Nucleus accumbens (tissue), 56 donors: ENCODE measurements at places on chromosomes 4 and X.

- DNase-seq = no peak
Measured at GRCh38 chrX:49276671-49277534, 7.3 kb downstream of the PPP1R3F start.

DNA sequence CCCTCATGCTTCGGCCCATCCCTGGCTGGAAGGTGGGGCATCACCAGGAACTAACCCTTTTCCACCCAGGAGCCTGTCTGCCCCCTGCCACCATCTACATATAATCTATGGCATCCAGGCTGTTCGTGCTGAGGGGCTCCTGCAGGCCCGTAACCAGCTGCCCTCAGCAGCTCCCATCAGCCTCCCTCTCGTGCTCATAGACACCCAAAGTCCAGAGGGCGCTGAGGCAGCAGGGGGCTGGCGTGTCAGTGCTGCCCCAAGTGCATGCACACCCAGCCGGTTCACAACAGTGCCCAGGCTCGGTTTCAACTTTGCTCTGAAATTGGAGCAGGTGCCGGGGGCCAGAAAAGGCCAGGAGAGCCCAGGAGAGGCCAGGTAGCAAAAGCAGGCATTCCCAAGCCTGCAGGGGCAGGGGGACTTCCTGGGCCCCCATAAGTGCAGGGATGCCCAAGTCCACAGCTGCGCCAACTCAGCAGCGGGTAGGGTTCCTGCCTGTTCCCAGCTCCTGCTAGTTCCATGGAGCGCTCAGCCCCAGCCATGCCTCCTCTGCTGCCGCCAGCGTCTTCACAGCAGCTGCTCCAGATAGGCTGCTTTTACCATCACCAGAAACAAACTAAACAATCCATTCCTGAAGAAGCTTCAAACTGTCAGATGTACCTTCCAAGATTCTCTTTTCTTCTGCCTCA, 558.2 kb upstream of the GNPDA2 start:
- no peak for DNase-seq

DNA sequence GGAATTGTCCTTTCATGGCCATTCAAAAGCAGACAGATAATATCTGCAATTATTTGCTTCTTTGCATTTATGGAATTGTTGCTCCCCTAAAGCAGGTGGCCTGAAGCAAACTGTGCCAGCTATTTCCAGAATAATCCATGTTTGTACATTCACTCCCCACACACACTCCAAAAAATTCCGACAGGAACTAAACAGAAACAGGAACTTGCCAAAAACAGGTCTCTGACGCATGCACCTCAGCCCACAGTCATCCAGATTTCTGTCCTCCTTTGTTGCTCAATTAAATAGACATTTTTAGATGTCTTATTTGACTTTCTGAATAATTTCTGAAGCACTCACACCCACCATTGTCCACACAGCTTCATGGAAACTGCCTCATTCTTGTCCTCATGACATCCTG, 71.5 kb upstream of the EDNRA start:
- DNase-seq = no peak

- DNase-seq = no peak
Measured at GRCh38 chrX:2741386-2741785, 10.5 kb upstream of the XG start.

- no peak for DNase-seq
Measured at GRCh38 chr4:1226144-1226481, 22.8 kb downstream of the CTBP1 start.

- no peak for DNase-seq
Measured at GRCh38 chr4:14568351-14568750, 433.9 kb upstream of the CPEB2 start.

GRCh38 chr4:175807547-175807946, 4.5 kb downstream of the GPM6A start:
- no peak for DNase-seq

DNA sequence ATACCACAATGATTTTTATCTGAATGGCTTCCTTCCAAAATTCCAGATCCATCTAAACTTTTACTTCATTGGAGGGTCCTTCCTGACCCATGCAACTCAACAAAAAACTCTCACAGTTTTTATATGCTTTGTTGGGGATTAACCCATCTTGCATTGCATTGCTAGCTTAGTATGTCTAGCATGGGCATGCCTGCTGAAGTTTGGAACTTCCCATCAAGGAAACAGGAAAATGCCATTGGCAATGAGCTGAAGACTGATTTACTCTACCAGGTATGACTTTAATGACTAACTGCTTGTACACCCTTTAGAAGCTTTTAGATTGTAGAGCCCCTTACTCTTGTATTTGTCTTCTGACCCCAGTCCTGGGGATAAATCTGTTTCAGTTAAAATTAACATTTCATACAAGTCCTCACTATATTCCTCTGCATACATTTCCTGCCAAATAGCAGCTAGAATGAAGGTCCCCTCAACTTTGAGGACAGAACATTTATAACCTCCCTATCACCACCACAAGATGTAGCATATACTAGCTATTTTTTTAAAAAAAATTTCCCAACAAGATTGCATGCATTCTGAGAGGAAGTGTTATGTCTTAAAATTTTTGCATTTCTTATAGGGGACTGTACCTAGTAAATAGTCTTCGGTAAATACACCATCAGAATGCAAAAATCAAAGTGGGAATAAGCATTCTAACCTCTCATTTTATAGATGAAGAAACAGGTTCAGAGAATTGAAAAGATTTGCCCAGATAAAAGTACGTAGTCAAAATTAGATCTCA, 52.5 kb upstream of the ATXN3L start:
- no peak for DNase-seq

DNA sequence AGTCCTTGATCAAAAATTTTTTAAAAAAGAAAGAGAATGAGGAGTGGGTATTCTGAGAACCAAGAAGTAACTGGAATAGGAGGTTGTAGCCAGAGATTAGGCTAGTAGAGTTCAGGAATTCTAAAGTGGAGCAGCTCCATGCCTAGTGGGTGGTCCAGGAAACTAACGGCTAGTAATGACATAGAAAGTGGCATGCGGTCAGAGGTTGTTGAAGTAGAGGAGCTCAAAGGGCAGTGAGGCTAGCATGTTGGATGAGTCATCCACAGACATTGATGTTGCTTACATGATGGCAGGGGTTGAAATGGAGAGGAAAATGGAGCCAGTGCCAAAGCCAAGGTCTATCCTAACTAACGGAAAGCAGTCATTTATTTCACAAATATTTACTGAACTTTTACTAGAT, 42.1 kb downstream of the TEX13B start:
- no peak for DNase-seq

DNA sequence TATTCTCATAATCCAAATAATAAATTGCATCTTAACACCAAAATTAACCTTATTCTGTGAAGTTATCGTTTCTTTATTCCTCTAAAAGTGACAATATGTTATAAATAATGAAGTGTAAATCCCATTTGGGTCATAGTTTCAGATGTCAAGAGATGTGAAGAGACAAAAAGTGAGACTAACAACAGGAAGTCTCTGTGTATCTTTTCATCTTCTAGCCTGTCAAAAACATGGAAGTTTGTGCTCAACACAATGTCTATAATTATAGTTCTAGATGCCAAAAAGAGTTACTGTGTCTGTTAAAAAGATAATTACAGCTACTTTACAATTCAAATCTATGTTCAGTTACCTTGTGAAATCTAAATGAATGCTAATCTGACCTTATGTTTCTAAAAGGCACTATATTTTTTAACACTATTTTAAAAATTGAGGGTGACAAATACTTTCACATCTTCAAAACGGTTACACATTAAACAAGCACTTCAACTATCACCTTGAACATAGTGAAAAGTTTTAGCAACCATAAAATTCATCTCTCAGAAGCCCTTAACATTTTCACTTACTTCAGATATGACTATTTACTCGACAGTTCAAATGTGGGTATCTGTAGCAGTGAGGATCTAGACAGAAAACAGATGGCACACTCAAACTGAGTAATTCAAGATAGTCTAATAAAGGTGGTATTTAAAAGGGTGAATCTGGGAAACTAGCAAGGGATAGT, 509.8 kb downstream of the ARAP2 start:
- DNase-seq = no peak

- DNase-seq = no peak
Measured at GRCh38 chr4:77073981-77074380, 1.8 kb downstream of the CCNI start.

GRCh38 chr4:99722006-99722405, 64.4 kb upstream of the C4orf54 start:
- no peak for DNase-seq

GRCh38 chr4:40910706-40911105, 161.0 kb downstream of the NSUN7 start:
- DNase-seq = no peak
